ENCODE measurements at places on chromosomes 16 and 17.

DNA sequence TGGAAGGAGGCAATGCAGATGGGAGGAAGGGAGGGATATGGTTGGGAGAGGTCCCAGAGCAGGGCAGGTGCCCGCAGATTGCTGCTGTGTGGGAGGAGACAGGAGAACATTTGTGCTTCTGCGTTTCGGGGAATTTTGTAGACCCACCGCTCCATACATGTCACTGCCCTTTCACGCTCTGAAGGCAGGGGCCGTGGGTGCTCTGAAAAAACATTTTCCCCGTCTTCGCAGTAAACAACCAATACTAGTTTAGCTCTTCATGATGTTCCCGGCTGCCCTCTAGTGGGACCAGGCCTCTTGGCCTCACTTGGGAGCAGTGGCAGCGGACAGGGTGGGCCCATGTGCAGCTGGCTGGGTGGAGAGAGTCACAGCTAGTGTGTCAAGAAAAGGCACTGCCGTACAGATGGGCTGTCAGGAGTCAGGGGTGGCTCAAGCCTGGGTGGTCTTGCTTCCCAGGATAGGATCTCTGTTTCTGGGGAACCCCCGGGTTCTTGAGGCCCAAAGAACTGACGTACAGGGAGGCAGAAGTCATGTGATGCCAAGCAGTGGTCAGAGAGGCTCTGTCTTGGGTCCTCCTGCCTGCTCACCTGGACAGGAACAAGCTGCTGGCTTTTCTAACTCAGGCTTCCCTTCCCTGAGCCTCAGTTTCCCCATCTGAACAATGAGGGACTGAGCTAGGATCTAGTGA, 46.5 kb upstream of the CPNE2 start:
- no peak for DNase-seq

DNA sequence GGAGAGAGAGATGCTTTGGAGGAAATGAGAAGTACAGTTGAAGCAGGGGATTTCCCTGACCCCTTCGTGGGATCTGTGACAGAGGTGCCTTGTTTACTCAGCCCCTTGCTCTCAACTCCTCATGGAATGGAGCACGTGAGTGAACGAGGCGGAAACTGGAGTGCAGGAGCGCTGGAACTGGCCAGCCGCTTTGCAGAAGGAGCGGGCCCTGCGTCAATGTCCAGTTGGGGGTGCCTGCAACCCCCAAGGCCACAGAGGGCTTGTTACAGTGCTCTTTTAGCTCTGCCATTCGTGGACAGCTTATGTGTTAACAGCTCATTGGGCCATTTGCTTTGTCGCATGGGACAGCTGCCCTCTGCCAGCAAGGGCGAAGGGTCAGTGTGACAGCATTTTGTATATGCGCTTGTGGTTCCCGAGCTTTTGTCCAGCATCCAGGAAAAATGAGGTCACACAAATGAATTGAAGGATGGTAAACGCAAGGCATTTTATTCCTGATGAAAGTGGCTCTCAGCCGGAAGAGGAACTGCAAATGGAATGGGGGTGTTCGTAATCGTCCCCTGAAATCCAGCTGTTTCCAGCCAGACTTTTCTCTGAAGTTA, 1395.1 kb downstream of the CDH8 start:
- no peak for DNase-seq

- no peak for DNase-seq
Observed at GRCh38 chr17:31564883-31565301, 173.4 kb downstream of the RAB11FIP4 start.

DNA sequence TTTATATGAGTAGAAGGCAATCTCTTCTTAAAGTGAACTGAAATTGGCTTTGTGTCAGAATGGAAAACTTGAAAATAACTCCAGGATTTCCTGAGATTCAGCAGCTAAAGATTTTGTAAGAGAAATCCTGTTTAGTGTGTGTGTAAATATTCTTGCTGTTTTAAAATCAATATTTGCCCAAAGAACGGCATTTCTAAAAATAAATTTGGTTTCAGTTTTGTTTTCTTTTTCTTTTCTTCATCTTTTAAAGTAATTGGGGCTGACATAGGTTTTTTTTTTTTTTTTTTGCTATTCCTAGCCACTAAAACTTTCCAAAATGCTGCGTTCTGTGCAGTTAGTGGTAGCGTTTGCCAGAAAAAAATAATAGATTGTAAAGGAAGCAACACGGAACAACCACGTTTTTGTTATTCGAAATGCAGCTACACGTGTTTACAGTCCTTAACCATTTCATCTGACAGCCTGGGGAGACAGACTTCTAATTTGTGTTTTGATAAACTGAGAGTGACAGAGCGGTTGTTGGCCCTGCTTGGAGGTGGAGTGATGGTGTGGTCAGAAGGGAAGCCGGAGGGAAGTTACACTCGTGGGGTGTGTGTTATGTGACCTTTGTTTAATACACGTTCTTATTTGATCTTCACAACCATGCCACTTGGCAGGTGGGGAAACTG, 21.6 kb upstream of the SMPD3 start:
- DNase-seq, result no peak

DNA sequence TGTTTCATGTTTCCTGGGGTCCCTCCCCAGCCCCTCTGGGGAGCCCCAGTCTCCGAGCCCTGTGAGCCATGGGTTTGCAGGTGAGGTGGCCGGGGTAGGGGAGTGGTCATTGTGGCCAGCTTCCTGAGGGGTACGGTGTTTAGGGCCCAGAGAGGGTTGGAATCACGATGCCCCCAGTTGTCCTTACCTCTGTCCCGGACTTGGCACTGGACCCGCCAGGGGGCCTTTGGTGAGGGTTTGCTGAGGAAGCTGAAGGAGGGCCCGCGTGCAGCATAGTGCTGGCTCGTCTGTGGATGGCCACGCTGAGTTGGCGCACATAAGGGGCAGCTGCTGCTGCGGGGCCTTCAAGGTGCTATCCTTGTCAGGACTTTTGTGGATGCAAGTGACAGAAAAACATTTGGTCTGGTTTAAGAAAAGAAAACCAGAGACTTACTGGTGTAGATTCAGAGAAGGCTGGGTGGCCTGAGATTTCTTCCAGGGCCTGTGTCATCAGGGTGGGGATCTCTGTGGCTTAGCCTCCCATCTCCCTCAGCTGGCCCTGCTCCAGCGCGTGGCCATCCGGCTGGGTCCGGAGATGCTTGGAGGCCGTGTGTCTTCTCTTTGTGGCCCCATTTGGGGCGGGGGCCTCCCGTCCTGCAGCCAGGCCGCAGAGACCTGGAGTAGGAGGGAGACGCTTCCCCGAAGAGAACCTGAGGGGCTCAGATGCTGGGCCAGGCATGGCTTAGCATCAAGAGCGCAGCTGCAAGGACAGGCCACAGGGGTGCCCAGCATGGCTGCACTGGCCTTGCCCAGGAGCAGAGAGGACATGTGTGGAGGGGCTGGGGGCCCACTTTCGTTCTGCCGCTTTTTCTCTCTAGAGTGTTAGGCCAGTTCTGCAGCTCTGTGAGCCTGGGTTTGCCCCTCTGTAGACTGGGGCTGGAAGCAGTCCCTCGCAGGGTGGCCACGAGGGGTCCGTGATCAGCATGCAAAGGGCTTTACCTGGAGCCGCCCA, 33.7 kb upstream of the NUDT16L1 start:
- no peak for DNase-seq
